NCI-H1105 treated with DMSO at 0.1 percent for 48 hours (cell line): ENCODE measurements at places on chromosomes 16 and 17.

DNA sequence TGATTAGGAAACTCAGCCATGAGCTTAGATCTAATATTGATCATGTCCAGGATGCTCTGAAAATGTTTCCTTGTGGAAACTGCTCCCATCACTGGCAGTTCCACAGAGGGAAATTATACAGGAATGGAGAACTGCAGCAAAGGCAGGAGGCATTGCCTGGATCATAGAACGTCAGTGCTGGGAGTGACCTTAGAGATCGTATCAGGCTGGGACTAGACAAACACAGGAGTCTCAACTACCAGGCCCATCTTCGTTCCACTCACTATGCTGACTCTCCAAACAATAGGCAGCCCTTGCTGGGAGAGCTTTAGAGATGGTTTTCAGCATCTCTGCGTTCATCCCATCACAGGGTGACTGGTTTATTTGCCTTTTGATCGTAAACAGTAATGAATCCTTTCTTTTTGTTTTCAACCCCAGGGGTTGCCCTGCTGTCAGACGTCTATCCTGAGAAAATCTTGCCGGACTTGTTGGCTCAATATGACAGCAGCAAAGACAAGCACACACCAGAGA lies 130.3 kb downstream of the TANGO6 start:
- no peak for DNase-seq

DNA sequence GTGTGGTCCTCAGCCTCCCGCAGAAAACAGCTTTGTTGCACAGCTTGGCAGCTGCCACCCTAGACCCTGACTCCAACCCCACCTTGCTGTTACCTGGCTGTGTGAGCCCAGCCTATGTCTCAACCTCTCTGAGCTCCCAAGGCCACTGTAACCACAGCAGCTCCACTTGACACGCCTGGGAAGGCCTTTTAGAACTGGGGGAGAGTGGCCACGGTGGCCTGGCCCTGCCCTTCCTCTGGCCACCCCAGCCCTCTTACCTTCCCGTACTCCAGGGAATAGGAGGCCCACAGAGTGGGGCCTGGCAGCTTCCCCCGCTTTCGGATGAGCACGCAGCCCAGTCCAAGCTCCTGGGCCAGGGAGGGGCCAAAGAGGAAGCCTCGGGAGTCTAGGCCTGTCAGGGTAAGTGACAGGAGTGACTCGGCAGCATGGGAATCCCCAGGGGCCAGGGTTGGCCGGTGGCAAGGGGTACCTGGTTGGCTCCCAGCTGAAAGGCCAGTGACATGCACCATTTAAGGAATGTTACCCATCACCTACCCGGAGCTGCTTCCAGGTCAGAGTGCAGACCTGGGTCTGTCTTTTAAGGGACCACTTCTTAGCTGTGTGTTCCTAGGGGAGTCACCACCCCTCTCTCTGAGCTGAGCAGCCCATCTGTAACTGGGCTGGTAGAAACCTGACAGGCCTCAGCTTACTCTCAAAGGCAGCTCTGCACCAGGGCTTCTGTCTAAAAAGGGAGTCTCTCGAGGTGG lies 1.4 kb downstream of the APRT start:
- no peak for DNase-seq

DNA sequence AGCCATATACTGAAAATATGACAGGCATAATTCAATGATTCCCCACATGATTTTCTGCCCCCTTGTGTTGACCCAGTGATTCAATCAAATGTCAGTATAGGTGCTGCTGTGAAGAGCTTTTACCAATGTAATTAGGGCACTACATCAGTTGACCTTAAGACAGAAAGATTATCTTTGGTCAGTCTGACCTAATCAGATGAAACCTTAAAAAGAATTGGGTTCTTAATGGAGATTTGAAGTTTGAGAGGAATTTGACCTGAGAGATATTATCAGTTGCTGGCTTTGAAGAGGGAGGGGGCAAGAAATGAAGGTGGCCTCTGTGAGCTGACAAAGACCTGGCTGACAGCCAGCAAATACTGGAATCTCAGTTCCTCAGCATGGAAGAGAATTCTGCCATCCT lies 358.7 kb upstream of the CA10 start:
- no peak for DNase-seq

DNA sequence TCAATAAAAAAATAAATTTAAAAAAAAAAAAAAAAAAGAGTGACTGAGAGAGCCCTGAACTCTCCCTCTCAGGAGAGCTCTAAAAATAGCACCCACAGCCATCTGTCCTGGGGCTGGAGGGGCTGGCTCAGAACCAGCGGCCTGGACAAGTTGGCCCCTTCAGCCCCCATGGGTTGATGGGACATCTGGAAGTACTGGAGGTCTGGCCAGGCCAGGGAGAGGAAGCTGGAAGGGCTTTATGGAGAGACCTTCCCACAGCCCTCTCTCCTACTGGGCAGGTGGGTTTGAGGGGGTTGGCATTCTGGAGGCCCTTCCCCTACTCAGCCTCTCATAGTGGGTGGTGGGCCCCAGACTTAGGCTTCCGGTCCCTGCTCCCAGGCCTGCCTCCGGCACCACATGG lies 93.7 kb upstream of the TMEM97 start:
- no peak for DNase-seq

DNA sequence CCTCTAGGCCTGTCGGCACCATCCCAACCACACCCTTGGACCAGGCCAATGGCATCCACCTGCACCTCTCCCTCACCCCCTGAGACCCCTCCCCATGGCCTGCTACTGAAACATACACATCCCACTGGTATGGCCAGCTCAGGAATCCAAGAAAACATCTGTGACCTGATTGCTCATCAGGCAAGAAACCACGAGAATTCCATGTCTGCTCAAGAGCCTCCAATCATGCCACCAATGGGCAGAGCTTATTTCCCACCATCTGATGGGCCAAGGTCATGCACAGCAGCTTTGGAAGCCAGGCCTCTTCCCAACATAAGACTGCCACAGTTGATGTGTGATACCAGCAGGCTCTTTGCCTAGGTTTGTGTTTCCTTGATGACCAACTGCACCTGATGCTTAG lies 190.1 kb downstream of the C16orf78 start:
- DNase-seq: no peak
